Heart left ventricle (tissue), 16 donors: ENCODE measurements at places on chromosomes 11 and 22. TPM values are rescaled to one million over a fixed set of nuclear protein-coding genes. Genes with fewer than 3 reads are reported as not detected.

CASP1 gene
- 68.4 TPM for total RNA-seq

MTFP1 gene
- 14.9 TPM for total RNA-seq

MAPK11 gene
- total RNA-seq = 5.0 TPM

PRR33 gene
- total RNA-seq = 2.4 TPM

ARFGAP3 gene
- total RNA-seq = 30.9 TPM

APOBEC3H gene
- total RNA-seq = 0.60 TPM

LTO1 gene
- 7.5 TPM for total RNA-seq

CEP164 gene
- total RNA-seq = 7.9 TPM

SLC37A2 gene
- total RNA-seq = 1.2 TPM

SRSF8 gene
- total RNA-seq = 20.0 TPM

- no peaks in the 10 kb centered on the region for H3K27me3 ChIP-seq
- peaks cover 15% of the 10 kb centered on the region for H3K4me1 ChIP-seq
- H3K27ac ChIP-seq = no peak overlapping the region
- H3K36me3 ChIP-seq = peaks cover 74% of the 10 kb centered on the region
- DNase-seq = no peak
- H3K4me3 ChIP-seq = no peak overlapping the region
Observed at GRCh38 chr22:50210378-50211139, 9.7 kb downstream of the SELENOO start.

GRCh38 chr11:2755071-2755470, 55.3 kb upstream of the KCNQ1OT1 start:
- no peaks in the 10 kb centered on the region for H3K4me1 ChIP-seq
- no peak for DNase-seq
- no peak overlapping the region for H3K4me3 ChIP-seq
- H3K27ac ChIP-seq = no peak overlapping the region
- no peaks in the 10 kb centered on the region for H3K36me3 ChIP-seq
- no peaks in the 10 kb centered on the region for H3K27me3 ChIP-seq

DNA sequence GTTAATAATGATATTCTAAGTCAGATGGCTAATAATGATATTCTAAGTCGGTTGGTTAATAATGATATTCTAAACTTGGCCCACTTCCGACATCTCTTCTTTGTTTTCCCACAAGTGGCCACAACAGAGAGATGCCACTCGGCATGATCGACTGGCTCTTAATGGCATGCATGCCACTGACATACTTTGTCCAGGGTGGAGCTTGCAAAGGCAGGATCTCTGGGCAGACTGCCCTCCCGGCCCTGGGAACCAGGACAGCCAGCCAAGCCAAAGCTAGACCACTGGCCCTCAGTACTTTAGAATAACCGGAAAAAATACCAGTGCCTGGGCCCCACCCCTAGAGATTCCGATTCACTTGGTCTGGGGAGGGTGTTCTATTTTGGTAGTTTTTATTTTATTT, 78.1 kb downstream of the KIAA1671 start:
- no peaks in the 10 kb centered on the region for H3K27me3 ChIP-seq
- DNase-seq = peak; percentile 58
- H3K4me3 ChIP-seq = no peak overlapping the region
- peaks cover 29% of the 10 kb centered on the region for H3K36me3 ChIP-seq
- peaks cover 18% of the 10 kb centered on the region for H3K4me1 ChIP-seq
- H3K27ac ChIP-seq = no peak overlapping the region

- no peak overlapping the region for H3K27ac ChIP-seq
- no peaks in the 10 kb centered on the region for H3K4me1 ChIP-seq
- H3K4me3 ChIP-seq = no peak overlapping the region
- no peaks in the 10 kb centered on the region for H3K27me3 ChIP-seq
Observed at GRCh38 chr11:104254347-104254746, 90.4 kb upstream of the PDGFD start.

GRCh38 chr22:42132457-42132856, 1.8 kb upstream of the CYP2D6 start:
- no peaks in the 10 kb centered on the region for H3K27me3 ChIP-seq
- H3K4me3 ChIP-seq = no peak overlapping the region
- H3K4me1 ChIP-seq = no peaks in the 10 kb centered on the region
- H3K36me3 ChIP-seq = no peaks in the 10 kb centered on the region

DNA sequence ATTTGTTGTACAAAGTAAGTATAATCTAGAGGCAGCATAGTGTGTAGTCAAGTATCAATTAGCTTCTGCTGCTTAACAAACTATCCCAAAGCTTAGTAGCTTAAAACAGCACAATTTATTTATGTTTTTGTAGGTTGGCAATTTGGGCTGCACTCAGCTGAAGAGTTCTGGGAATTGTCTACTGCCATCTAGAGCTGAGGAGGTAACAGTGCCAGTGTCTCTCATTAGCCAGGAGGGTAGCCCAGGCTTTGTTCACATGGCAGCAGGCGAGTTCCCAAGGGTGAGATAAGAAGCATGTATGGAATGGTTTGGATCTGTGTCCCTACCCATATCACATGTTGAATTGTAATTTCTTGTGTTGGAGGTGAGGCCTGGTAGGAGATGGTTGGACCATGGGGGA, 45.8 kb upstream of the SLN start:
- no peaks in the 10 kb centered on the region for H3K36me3 ChIP-seq
- no peak overlapping the region for H3K27ac ChIP-seq
- no peak overlapping the region for H3K4me3 ChIP-seq
- no peak for DNase-seq

DNA sequence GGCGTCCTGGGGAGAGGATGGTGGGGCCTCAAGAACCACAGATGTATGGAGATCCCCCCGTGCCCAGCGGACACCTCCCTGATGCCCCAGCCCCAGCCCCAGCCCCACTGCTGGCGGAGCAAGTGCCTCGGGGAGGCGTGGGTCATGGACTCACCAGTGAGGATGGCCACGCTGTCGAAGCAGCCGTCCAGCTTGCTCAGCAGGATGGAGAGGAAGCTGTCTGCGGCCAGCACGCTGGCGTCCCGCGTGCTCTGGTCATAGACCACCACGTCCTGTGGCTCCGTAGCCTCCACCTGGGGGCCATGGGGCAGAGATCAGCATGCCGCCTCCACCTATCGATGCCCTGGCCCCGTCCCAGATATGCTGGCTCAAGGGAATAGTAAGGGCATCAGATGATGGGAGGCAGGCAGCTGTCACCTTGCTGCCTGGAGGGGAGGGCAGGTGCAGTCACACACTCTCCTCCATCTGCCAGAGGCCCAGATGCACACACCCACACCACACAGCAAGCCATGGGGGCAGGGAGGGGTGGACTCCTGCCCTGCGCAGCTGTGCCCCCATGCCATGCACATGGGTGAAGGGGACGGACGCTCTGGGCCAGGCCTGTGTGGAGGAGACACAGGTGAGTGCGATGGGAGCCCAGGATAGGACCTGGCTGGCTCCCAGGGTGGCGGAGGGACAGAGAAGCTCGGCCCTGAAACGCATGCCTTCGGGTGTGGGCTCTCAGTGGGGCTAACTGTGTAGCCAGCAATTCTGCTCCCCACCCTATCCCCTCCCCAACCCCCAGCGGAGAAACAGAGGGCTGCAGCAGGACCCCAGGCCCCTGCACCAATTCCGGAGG, 8.2 kb downstream of the DUSP8 start:
- H3K27me3 ChIP-seq = no peaks in the 10 kb centered on the region
- H3K4me1 ChIP-seq = peaks cover 23% of the 10 kb centered on the region
- DNase-seq = no peak
- H3K4me3 ChIP-seq = no peak overlapping the region
- peaks cover 41% of the 10 kb centered on the region for H3K36me3 ChIP-seq

DNA sequence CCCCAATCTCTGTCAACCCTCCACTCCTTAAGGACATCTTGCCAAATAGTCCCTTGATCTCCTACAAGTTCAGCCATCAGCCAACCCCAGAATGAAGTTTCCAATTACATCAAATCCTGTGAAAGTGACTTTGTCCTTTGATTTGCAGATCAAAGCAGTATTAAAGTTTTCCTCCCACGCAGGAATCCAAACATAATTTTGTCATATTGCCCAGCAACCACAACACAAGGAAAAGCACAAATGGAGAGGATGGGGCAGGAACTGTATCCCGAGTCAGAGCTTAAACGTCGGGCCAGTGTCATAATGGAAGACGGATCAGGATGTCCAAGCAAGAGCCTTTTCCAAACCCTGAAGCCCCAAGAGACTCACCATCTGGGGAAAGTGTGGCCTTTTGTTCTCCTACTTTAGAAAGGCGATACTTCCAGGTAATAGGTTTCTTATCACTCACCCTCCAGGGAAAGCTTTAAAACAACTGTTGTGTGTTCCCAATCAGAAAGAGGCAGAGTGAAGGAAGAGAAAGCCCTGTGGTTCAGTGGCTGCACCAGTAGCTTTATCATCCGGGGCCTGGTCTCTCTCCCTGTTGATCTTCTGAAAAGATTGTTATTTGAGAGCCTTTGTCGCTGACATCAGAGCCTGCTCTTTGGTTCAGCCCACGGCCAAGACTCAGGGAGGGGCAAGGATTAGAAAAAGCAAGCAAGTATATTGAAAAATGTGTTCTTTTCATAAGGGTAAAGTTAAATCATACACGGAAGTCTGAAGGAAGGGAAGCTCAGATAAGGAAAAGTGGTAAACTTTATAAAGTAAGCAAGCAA, 41.7 kb downstream of the EXPH5 start:
- no peaks in the 10 kb centered on the region for H3K4me1 ChIP-seq
- no peak for DNase-seq
- no peak overlapping the region for H3K4me3 ChIP-seq
- H3K27ac ChIP-seq = no peak overlapping the region
- no peaks in the 10 kb centered on the region for H3K27me3 ChIP-seq

DNA sequence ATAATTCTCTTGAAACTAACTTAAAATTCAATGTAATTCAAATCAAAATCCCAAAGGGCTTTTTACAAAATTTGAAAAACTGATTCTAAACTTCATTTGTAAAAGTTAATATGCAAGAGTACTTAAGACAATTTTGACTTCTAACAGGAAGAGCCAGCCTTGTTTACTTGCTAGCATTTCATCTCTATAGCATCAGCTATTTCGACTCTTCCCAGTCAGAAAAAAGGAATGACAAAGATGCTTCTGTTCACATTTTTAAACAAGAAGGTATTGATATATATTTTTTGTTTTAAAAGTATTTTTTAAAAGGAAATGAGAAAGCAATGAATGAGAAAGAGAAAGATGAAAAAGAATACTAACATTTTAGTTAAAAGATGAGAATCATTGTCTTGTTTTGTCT, 16.4 kb downstream of the SLN start:
- no peaks in the 10 kb centered on the region for H3K27me3 ChIP-seq
- no peaks in the 10 kb centered on the region for H3K4me1 ChIP-seq
- no peak overlapping the region for H3K4me3 ChIP-seq
- DNase-seq = no peak
- H3K27ac ChIP-seq = no peak overlapping the region

DNA sequence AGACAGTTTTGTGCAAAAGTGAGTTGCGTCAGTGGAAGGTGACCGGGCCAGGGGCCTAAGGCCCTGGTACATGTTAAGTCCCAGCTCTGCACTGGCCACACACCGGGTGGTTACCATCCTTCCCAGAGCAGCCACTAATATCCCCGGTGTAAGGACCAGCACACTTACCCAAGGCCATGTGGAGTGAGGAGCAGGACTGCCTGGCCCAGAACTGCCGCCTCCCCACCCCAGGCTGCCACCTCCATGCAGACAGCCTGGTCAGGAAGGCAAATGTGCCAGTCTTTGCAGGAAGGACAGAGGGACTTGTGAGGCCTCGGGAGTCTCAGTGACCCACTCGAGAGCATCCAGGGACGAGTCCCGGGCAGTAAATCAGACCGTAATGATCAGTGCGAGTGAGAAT, 102.9 kb downstream of the MORC2 start:
- H3K36me3 ChIP-seq = no peaks in the 10 kb centered on the region
- no peaks in the 10 kb centered on the region for H3K27me3 ChIP-seq
- no peaks in the 10 kb centered on the region for H3K4me1 ChIP-seq
- no peak overlapping the region for H3K27ac ChIP-seq
- H3K4me3 ChIP-seq = no peak overlapping the region

GRCh38 chr22:22164541-22165272, 79.9 kb upstream of the VPREB1 start:
- peaks cover 11% of the 10 kb centered on the region for H3K27me3 ChIP-seq
- no peak overlapping the region for H3K4me3 ChIP-seq
- DNase-seq = no peak
- no peaks in the 10 kb centered on the region for H3K36me3 ChIP-seq
- no peak overlapping the region for H3K27ac ChIP-seq
- no peaks in the 10 kb centered on the region for H3K4me1 ChIP-seq

DNA sequence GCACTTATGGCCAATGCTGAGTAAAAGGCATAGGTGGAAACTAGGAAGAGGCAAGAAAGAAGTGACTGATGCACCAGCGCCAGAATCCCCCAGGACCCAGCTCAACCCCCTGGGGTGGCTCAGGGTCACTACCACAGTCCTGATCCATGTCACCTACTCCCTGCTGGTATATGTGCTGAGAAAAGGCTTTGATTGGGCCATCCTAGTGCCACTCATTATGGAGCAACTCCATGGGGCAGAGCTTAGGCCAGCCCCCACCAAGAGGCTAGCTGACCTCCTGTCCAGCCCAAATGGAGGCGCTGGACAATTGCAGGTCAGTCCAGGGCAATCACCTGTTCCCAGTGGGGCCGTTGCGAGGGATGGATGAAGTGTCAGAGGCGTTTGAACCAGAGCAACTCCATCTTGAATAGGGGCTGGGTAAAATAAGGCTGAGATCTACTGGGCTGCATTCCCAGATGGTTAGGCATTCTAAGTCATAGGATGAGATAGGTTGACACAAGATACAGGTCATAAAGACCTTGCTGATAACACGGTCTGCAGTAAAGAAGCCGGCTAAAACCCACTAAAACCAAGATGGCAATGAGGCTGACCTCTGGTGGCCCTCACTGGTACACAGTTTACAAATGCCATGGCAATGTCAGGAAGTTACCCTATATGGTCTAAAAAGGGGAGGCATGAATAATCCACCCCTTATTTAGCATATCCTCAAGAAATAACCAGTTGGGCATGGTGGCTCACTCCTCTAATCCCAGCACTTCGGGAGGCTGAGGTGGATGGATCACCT, 20.6 kb upstream of the DAGLA start:
- no peaks in the 10 kb centered on the region for H3K36me3 ChIP-seq
- no peak overlapping the region for H3K4me3 ChIP-seq
- H3K27me3 ChIP-seq = no peaks in the 10 kb centered on the region
- no peak overlapping the region for H3K27ac ChIP-seq
